ENCODE measurements at places on chromosomes 1 and 21. TPM values are rescaled to one million over a fixed set of nuclear protein-coding genes. Genes with fewer than 3 reads are reported as not detected.
A peak's percentile ranks its signal among the peaks of the same experiment; 100 is the strongest.

GRCh38 chr1:20367116-20367585 is 76.5 kb downstream of the VWA5B1 start:
- peak overlapping the region; percentile 36 for H3K4me3 ChIP-seq
- no peaks in the 10 kb centered on the region for H3K4me1 ChIP-seq
- no peak overlapping the region for H3K27ac ChIP-seq
- peaks cover 63% of the 10 kb centered on the region for H3K27me3 ChIP-seq
- no peaks in the 10 kb centered on the region for H3K36me3 ChIP-seq

GRCh38 chr1:104259481-104259880 is 509.8 kb downstream of the AMY1C start:
- no peak overlapping the region for H3K4me3 ChIP-seq
- no peak overlapping the region for H3K27ac ChIP-seq
- no peaks in the 10 kb centered on the region for H3K36me3 ChIP-seq
- H3K4me1 ChIP-seq, result no peaks in the 10 kb centered on the region

DNA sequence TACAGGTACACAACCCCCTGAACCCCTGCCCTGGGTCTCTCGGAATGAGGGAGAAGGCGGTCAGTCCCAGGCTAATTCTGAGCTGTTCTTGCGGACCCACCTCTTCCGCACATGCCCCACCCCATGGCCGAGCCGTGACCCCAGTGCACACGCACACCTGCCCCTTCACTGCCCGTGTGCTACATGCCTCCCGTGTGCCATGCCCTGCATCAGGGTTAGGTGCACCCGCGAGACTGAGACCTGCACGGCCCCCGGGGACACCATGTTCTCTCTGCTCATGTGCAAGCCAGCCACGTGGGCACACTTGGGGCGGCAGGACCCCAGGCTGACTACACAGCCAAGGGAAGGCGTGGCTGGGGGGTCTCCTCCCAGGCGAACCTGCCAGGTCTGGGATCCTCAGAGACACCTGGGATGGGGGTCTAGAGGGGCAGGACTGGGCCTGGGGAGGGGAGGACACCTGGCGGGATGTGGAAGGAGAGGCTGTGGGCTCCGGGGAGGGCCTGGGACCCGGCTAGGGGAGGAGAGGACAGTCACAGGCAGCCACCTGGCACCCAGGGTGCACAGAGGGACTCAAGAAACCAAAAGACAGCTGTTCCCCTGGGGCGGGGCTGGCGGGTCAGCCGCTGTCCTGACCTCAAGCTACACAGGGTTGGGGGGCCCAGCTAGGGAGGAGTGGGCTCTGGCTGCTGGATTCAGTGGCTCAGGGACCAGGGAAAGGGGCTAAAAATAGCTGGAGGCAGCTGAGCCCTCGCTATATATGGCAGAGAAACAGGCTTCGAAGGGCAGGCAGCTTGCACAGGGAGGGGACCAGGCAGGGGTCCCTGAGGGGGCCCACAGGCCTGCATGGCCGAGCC is 133.4 kb downstream of the CASZ1 start:
- H3K36me3 ChIP-seq, result peaks cover 41% of the 10 kb centered on the region
- peak overlapping the region; percentile 3 for H3K4me3 ChIP-seq
- no peaks in the 10 kb centered on the region for H3K27me3 ChIP-seq
- no peak for DNase-seq

DNA sequence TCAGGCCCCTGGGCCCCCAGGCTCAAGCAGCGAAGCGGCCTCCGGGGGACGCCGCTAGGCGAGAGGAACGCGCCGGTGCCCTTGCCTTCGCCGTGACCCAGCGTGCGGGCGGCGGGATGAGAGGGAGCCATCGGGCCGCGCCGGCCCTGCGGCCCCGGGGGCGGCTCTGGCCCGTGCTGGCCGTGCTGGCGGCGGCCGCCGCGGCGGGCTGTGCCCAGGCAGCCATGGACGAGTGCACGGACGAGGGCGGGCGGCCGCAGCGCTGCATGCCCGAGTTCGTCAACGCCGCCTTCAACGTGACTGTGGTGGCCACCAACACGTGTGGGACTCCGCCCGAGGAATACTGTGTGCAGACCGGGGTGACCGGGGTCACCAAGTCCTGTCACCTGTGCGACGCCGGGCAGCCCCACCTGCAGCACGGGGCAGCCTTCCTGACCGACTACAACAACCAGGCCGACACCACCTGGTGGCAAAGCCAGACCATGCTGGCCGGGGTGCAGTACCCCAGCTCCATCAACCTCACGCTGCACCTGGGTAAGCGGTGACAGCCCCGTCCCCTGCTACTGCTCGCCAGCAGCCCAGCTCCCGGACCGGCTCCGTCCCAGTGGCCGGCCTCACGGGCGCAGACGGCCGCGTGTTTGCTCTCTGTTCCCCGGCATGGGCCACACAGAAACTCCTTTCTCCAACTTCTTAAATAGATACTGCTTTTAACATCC is 539 bp downstream of the LAMC1 start:
- H3K27me3 ChIP-seq, result no peaks in the 10 kb centered on the region
- no peaks in the 10 kb centered on the region for H3K36me3 ChIP-seq
- peak overlapping the region; percentile 97 for H3K27ac ChIP-seq
- peaks cover 21% of the 10 kb centered on the region for H3K4me1 ChIP-seq

Gene OR2M3
- total RNA-seq, result not detected

All from lower lobe of right lung (tissue), 2 donors.